ENCODE measurements at places on chromosomes 2 and 18.

DNA sequence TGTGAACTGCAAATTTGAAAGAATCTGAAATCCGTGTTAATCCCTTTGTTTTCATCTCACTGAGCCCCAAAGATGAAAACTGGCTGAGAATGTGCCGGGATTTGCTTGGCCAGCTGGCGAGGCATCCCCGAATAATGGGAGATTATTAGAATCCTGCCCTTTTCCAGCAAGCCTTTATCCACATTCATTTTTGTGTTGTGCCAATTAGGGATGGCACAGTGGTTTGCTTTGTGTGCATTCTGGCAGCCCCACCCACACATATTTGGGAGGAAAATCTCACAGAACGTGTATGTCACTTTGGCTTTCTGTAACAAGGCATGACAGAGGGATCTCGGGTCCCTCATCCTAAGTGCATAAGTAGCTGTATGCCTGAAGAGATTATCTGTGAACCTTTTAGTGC is 405.8 kb upstream of the FAM98A start:
- no peak for DNase-seq

GRCh38 chr2:232852676-232853075 is 17.4 kb upstream of the SNORC start:
- DNase-seq = no peak

GRCh38 chr2:122713800-122714199 is 958.3 kb downstream of the TSN start:
- DNase-seq = no peak

DNA sequence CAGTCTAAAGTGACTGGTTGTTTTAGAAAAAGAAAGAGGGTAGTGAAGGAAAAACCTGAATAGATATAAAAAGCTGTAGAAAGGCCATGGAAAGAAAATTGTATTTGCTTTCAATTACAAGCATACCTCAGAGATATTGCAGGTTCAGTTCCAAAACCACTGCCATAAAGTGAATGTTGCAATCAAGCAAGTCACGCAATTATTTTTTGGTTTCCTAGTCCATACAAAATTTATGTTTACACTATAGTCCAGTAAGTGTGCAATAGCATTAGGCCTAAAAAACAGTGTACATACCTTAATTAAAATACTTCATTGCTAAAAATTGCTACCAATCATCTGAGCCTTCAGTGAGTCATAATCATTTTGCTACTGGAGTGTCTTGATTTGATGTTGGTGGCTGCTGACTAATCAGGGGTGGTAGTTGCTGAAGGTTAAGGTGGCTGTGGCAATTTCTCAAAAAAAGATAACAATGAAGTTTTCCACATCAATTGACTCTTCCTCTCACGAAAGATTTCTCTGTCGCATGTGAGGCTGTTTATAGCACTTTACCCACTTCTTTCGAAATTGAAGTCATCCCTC is 2003.8 kb upstream of the PIK3C3 start:
- peak; percentile 42 for DNase-seq

GRCh38 chr2:223735035-223735640 is 102.2 kb downstream of the AP1S3 start:
- DNase-seq = no peak

DNA sequence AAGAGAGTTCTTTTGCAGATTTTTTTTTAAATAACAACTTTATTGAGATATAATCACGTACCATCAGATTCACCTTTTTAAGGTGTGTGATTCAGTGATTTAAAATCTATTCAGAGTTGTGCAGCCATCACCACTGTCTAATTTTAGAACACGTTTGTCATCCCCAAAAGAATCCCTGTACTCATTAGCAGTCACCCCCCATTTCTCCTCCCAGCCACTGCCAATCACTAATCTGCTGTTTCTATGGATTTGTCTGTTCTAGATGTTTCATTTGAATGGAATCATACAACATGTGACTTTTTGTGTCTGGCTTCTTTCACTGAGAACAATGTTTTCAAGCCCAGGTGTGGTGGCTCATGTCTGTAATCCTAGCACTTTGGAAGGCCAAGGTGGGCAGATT is 55.4 kb upstream of the RAPH1 start:
- DNase-seq = no peak

DNA sequence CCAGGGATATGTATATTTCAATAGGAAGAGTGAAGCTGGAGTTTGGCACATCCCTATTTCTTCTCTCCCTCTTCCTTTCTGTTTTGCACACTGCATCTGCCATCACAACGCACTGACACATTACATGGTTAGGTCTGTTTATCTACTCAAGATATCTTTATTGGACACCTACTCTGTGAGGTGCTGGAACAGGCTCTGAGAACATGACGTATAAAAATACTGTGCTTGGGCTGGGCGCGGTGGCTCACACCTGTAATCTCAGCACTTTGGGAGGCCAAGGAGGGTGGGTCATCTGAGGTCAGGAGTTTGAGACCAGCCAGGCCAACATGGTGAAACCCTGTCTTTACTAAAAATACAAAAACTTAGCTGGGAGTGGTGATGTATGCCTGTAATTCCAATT is 653.3 kb downstream of the SLC4A3 start:
- no peak for DNase-seq

Measured in fibroblast of skin of abdomen (primary cell).